Stimulated activated CD8-positive, alpha-beta memory T cell treated with anti-CD3 and anti-CD28 coated beads, Interleukin-2, amount 100 ng/mL, for 48 hours (primary cell): ENCODE measurements at places on chromosomes 16 and 17.

- no peak for DNase-seq
These were observed 11.3 kb downstream of the TMC6 start for GRCh38 chr17:78117027-78117981.

DNA sequence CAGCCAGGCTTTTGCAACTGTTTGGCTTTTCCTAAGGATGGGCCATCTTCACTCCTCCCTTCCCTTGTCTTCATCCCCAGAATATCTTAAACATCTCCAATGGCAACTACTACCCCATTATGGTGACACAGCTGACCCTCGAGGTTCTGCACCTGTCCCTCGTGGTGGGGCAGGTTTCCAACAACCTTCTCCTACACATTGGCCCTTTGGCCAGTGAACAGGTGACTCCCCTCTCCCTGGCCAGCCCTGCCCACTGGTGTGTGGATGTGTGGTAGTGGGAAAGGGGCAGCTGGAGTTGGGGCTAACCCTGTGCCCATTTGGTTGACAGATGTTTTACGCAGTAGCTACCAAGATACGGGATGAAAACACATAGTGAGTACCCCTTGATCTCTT, 4.7 kb downstream of the TMEM106A start:
- DNase-seq = no peak

- no peak for DNase-seq
These were observed 22.6 kb upstream of the ERN1 start for GRCh38 chr17:64152428-64153125.

GRCh38 chr17:62868723-62869122, 60.6 kb upstream of the MARCHF10 start:
- no peak for DNase-seq

GRCh38 chr17:68184141-68184571, 63.7 kb upstream of the AMZ2 start:
- no peak for DNase-seq

- DNase-seq = no peak
These were observed 263.8 kb downstream of the HS3ST3A1 start for GRCh38 chr17:13337864-13338371.
